ENCODE measurements at places on chromosomes 2 and 18. TPM values are rescaled to one million over a fixed set of nuclear protein-coding genes. Genes with fewer than 3 reads are reported as not detected.
A peak's percentile ranks its signal among the peaks of the same experiment; 100 is the strongest.

- no peak for DNase-seq
These were observed 48.9 kb downstream of the TSN start for GRCh38 chr2:121804340-121804739.

DNA sequence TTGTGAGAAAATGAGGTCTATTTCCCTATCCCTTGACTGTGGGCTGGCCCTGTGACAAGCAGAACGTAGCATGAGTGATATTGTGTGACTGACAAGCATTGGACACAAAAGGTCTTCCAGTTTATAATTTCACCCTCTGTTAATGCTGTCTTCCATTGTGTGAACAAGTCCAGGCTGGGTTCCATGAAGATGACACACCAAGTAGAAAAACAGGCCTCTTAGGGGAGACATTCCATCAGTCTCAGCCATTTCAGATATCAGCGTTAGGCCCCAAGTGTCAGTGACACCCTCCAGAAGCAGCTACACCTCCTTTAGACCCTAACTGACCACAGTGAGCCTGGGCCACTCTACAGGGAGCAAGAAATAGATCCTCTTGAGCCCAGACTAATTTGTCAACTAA, 511.3 kb downstream of the FBXO15 start:
- DNase-seq = no peak

DNA sequence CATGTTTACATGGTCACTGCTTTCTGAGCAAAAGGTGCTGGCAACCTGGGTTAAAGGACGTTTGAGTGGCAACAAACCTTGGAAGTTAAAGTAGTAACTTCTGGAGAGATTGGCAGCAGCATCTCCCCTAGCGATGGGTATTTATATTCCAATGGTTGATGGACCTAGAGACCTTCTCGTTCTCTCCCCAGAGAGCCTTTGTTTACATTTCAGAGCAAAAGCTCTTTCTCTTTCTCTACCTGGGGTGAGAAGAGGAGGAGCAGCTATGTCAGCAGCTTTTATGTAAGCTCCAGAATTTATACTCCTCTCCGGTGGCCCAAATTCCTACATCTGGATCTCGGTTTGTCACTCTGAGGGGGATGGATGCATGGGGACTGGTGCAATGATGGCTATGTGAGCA, 213.7 kb upstream of the ARL4C start:
- no peak for DNase-seq

WNT6 gene
- total RNA-seq = 0.28 TPM

DNA sequence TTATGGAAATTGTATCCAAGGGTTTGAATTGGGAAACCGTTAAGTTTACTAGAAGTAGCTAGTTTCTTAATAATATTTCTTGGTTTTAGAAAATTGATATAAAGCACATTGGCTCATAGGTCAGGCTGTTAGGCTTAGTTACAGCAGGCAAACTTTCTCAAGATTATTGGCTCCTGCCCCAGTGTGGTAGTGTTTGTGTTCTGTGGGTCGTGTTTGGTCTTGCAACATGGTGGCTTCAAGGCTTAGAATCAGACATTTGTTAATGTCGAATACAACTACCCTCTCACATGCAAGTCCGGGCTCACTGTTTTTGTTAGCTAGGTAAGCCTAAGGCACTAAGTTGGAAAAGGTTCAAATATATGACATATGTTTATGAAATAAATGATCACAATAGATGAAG, 19.6 kb downstream of the CERS6 start:
- peak; percentile 62 for DNase-seq

- no peak for DNase-seq
These were observed 64.4 kb downstream of the EML6 start for GRCh38 chr2:54787755-54788366.
